Activated CD4-positive, alpha-beta T cell treated with anti-CD3 and anti-CD28 coated beads, Interleukin-2, Interleukin-6, amounts not matched to agents 100 ng/mL and 50 ng/mL, durations not matched to agents 16 hours and 8 hours (primary cell): ENCODE measurements at places on chromosomes 4 and X.

GRCh38 chrX:8803326-8803725, 2.1 kb upstream of the FAM9A start:
- no peak for DNase-seq

- no peak for DNase-seq
Measured at GRCh38 chr4:72970756-72971155, 98.8 kb downstream of the COX18 start.

DNA sequence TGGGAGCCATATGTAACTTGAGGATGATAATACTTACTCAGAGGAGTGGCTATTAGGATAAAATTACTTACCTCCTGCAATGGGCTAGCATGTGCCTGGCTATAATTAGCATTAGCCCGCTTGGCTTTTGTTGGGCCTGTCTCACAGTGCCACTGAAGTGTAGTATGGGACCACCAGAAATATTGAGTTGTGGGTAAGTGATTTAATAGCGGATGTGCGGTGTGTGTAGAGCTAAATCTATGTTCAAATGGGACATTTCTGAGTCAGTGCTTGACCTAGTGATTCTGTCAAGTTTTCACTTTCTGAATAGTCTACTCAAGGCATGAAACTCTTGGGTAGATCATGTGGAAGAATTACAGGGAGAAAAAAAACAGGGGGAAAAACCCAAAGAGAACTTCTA, 3.5 kb upstream of the CLNK start:
- DNase-seq, result no peak

- DNase-seq, result no peak
Measured at GRCh38 chr4:14259936-14260335, 632.4 kb upstream of the BOD1L1 start.

DNA sequence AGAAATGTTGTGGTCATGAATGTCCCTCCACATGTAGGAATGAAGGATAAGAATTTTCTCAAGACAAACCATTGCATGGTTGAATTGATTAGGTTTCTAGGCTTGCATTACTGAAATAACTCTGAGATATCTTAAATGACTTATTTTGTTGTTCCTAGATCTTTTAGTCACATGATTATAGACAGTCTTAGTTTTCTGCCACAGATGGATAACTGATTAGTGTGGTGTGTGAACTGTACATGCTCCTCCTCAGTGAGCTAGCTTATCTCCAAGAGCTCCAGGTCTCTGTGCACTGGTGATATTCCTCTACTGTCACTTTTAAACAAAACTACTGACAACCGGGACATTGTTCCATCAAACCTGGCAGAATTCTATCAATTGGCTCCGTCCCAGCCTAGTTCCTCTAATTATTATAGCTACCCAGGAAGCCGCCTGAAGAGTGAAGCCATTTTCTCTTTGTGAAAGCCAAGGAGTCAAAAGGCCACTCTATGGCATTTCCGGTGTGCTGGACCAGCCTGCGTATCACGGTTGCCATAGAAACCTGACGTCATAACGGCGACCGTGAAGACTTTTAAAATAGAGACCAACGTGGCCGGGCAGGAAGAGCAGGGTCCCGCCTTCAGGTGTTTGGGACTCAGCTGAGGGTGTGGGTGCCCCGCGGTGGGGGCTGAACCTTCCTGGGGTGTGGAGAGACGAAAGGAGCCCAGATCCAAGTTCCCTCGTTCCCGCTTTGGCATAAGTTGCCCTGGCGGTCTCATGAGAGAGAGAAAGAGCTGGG, 28.1 kb downstream of the BEX3 start:
- DNase-seq, result peak; percentile 73

GRCh38 chrX:2498781-2499302, 1.9 kb downstream of the DHRSX start:
- no peak for DNase-seq

- DNase-seq, result no peak
Measured at GRCh38 chr4:105568584-105568983, 16.2 kb downstream of the ARHGEF38 start.

- DNase-seq, result no peak
Measured at GRCh38 chr4:122005064-122005755, 53.4 kb upstream of the TRPC3 start.

DNA sequence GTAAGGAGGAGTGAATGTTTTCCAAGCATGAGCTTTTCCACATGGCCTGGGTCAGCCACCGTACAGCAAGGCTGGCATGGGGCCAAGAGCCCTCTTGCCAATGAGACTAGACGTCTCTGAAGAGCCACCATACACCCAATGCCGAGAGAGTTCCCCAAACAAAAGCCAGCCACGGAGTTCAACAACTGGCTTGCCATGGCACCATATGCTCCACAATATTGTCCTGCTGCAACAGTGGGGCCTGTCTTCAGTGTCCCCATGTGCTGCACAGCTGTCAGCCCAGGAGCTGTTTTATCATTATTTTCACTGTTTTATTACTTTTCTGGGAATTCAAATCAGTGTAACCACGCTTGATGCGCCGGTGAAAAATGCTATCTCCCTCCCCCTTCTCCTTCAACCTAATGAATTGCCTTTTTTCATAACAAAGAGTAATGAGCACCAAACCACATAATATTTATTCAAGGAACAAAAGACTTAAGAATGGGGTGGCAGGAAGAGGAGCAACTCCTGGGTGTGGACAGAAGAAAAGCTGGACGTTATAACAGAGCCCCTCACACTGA, 18.4 kb downstream of the MAML3 start:
- no peak for DNase-seq

DNA sequence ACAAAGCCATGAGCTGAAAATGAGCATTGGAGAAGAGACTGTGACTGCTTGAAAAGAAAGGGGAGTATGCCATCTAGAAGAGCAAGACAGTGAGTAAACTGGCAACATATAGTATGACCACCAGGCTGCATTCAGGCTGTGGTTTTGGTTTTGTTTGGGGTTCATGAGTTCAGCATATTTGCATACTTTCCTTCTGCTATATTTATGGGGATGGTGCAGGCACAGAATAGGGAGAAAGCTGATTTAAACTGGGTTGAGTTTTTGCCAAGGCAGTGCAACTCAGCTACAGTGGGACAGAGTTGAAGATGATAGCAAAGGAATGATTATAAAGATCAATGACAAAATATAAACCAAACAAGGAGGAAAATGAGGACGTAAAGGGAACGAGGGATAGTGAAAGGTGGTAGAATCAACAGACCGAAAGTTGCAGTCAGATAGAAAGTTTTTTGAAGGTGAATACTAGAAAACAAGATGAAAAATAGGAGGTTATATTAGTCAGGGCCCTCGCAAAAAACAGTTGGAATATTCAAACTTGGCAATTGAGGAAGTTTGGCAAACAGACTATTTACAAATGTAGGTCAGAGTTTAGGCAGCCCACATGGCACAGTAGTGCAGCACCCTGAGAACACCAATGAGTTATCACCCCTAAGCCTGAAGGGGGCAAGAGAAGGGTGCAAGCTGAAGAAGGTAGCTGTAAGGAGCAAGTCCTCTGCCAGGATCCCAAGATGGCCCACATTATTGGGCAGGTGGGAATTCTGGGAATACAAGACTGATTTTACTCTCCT, 114.8 kb upstream of the MAP9 start:
- DNase-seq, result no peak

DNA sequence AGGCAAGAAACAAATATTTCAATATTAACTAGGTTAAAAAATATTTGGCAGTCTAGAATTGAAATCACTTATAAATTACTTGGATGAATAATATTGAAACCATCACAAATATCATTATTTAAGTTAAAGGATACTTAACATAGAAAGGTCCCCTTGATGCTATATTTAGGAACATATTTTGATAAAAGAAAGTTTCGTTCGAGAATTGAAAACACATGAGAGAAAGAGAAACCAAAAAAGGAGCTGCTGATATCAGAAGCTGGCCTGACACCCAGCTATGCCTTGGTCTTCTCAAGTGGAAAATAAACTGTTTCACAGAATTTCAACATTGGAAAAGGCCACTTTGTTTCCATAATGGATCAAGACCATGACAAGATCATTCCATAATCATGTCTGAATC, 762.4 kb downstream of the DMD start:
- DNase-seq, result no peak
